ENCODE measurements at places on chromosomes 3 and 15.

- DNase-seq: peak; percentile 3
Measured at GRCh38 chr15:85706779-85707518, 87.8 kb downstream of the KLHL25 start.

DNA sequence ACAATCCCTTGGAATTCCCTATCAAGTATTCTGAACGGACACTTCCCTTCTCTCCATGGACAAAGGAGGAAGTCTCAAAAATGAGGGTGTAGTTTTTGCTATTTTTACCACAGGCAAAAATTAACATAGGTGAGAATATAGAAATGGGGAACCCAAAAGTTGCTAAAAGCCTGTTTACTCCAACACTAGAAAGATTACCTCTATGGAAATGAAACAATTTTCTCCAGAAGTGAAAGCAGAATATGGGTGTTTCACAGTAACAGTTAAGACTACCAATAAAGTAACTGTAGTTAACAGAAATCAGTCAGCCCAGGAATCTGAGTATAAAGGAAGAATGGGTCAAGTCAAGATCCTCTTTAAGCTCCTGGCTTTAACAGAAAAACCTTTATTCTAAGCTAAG lies 9.3 kb downstream of the TRA2B start:
- no peak for DNase-seq

- DNase-seq: peak; percentile 79
Measured at GRCh38 chr3:45043728-45044299, 17.7 kb downstream of the CLEC3B start.

- no peak for DNase-seq
Measured at GRCh38 chr3:4957978-4958377, 21.3 kb upstream of the BHLHE40 start.

GRCh38 chr3:42732196-42732828 lies 29.7 kb upstream of the HHATL start:
- no peak for DNase-seq

DNA sequence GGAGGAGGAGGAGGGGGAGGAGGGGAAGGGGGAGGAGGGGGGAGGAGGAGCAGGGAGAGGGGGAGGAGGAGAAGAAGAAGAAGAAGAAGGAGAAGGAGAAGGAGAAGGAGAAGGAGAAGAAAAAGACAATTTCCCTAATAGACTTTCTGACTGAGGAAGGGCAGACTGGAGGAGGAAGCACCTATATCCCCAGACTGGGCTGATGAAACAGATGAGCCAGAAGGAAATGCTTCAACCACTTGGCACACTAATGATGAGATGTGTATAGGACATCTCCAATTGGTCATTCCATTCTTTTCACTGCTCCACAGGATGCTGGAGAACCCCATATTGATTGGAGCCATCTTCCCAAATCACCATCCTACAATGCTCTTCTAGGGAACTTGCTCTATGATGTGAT lies 69.9 kb downstream of the LYZL4 start:
- no peak for DNase-seq

DNA sequence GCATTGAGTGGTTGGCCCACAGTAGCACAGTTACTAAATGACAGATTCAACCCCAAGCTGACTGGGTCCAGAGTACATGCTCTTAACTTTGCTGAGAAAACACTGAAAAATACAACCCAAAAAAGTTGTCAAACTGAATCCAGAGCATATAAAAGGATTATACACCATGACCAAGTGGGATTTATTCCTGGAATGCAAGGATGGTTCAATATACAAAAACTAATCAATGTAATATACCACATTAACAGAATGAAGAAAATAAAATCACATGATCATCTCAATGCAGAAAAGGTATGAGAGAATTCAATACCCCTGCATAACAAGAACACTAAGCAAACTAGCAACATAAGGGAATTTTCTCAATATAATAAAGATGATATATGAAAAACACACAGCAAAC lies 98.5 kb downstream of the STAG1 start:
- no peak for DNase-seq

DNA sequence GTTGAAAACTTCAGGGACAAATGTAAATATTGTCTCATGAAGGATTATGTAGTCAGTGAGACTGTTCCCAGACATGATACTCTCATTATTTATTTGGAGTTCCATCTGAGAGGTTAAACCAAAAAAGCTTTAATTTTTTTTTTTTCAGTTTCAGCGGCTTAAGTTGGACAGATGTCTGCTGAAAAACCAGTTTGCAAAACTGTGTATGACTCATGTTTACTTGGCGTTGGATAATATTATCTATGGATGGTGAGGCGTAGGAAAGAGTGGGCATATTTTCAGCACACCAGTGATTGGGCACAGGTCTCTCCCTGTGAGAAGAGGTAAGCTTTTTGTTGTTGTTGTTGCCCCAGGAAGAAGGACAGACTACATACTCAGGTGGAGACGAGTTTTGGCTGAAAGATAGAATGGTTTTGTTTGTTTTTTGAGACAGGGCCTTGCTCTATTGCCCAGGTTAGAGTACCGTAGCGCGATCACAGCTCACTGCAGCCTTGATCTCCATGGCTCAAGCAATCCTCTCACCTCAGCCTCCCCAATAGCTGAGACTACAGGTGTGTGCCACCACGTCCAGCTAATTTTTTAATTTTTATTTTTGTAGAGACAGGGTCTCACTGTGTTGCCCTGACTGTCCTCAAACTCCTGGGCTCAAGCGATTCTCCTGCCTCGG lies 16.4 kb upstream of the ANXA2 start:
- DNase-seq: peak; percentile 59

GRCh38 chr3:45966950-45967640 lies 23.8 kb downstream of the CXCR6 start:
- DNase-seq: no peak

DNA sequence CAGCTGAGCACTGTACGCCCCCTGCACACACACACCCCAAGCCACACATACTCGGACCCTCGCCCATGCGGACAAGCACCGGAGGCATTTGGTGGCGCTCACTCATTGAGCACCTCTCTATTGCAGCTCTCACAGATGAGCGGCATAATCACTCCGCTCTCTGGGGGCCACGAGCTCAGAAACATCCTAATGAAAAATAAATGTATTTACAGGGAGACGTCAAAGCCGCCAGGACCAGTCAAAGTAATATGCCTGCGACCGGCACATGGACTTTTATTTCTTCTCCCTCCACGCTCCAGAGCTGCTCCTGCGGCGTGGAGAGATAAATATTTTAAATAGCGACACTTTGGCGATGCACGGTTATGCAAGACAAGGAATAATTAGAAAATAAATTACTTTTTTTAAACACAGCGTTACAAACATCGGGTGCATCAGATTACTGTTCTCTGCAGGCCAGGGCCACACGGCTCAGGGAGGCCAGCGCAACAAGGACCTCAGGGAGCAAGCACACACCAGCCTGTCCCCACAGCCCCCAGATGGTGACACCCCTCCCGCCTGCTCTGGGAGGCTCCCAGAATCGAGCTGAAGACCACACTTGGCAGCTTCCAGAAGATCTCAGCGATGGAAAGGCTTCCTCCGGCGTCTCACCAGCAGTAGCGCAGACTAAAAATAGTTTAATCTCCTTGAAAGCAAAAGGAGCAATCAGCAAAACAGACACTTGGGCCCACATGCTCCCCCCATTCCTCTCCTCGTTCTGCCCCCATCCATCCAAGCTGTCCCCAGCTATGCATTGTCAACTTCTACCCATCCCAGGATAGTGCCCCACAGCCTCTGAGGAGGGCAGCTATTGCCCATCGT lies 48.0 kb downstream of the CACNA2D2 start:
- DNase-seq: no peak

- DNase-seq: peak; percentile 99
Measured at GRCh38 chr3:106428565-106428994, 559.8 kb upstream of the CBLB start.

DNA sequence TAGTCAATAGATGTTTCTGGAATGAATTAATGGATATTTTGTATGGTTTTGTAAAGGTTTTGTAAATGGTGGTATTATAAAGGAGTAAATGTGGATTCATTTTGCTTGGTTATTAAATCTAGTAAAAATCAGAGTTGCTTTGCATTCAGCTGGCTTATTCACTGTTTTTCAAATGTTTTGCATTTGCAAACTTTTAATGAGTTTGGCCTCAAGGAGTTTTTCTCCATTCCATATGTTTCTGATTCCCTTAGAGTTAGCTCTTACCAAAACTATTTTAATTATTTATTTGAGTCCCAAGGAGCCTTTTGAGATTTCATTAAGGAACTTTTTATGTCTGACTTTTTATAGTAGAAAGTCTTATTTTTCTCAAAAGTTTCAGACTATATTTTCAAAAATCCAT lies 992.2 kb downstream of the DIPK2A start:
- DNase-seq: peak; percentile 44

- DNase-seq: no peak
Measured at GRCh38 chr15:45719490-45719889, 84.7 kb downstream of the SQOR start.

- no peak for DNase-seq
Measured at GRCh38 chr3:1847571-1847970, 251.1 kb upstream of the CNTN4 start.

DNA sequence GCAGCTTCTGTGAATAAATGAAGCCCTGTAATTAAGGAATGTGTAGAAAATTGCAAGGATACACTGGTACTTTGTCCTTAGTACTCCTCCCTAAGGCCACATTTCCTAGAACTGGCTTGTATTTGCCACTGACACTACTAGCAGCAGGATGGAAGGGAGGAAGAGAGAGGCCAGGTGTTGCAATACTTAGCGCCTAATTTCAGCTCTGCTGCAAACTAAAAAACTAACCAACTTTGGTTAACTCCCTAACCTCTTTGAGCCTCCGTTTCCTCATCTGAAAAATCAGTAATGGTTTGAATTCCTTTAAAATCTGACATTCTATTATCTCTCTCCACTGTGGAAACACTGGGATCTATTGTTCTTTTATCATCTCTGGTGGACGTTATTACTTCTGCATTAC lies 257.0 kb downstream of the SV2B start:
- no peak for DNase-seq

DNA sequence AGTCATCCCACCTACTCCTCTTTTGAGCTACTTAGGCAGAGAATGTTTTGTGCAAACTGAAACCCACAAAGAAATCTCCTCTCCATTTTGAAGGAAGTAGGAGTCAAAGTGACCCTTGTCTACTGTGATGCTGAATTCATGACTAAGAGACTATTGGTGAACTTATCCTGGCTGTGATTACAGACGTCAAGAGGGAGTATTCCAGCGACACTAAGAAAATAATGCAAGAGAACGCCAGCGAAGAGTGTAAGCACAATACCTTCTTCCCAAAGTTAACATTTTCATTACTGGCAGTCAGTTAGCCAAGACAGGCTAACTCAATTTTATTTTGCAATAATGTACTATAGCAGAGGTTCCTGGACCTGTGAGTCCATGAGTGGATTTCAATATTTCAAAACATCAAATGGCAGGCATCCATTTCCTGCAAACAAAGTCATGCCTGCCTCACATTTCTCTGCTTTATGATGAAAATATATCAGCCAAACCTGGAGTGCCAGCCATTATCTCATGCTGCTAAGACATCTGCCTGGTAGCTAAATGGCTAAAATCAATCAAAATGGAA lies 59.0 kb downstream of the CTNNB1 start:
- peak; percentile 80 for DNase-seq

- DNase-seq: no peak
Measured at GRCh38 chr3:31903686-31904431, 77.2 kb downstream of the OSBPL10 start.

DNA sequence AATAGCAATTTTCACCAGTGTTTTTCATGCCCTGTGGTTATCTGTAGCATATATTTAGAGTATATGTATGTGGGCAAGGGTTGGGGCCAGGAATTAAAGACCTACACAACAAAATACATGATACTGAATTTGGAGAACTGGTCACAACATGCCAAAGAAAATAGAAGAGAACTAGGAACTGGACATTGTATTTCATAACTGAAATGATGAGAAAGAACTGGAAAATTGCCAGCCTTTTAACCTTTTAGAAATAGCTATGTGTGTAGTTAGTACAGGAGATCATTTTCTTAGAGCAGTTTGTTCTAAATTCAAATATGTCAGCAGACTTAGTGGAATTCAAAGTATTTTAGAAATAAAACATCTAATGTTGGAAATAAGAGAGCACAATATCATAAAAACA lies 227.1 kb upstream of the CGNL1 start:
- peak; percentile 81 for DNase-seq

All from fibroblast of gingiva (primary cell).